ENCODE measurements at places on chromosomes 7 and 10.

DNA sequence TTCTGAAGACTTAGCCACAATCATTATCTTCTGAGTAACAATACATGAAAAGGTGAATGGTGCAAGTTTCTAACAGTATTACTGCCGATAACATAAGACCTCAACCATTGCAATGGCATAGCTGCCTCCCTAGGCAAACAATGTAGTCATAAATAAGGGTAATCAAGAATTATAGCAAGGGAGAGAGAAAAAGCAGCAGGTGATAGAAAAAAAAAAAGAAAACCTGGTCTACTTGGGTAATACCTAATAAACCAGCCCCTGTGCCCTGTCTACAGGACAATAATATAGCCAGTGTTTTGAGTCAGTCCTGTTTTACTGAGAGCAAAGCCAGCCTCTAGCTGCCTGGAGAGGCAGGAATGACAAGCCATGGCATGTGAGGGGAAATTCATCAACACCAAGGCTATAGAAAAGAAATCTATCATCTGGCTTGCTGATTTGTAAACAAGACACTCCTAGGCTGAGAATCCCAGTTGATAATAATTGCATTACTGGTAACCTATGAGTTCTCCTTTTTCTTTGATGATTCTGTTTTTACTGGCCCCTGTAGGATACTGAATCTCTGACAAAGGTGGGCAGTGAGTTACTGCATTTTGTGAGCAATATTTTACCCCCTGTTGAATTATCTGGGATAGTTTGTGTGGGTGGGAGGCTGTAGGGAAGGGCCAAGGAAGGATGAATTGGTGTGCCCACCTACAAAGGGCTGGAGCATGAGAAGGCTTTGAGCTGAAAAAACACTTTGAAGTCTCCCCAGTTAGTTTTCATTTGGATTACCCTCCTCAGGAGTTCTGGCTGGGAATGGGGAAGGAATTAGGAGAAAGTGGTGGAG is 1.7 kb upstream of the WEE2 start:
- no peak for DNase-seq

GRCh38 chr10:13038391-13038790 is 36.9 kb upstream of the CCDC3 start:
- no peak for DNase-seq

GRCh38 chr10:48406204-48406603 is 99.7 kb downstream of the MAPK8 start:
- DNase-seq, result no peak

DNA sequence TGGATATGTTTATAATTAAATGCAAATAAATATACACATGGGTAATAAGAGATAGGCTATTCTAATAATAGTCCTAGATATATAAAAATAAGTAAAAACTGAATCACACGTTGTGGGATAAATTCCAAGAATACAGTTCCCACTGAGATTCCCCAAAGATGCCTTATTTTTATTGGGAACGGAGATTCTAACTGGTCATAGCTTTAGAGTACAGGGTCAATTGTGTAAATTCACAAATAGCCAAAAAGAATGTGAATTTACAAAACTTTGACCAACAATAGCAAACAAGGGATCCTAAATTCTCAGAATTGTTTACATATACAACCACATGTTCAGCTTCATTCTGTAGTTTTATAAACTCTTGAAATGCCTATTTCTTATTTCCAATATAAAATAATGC is 65.0 kb downstream of the VSTM4 start:
- no peak for DNase-seq

DNA sequence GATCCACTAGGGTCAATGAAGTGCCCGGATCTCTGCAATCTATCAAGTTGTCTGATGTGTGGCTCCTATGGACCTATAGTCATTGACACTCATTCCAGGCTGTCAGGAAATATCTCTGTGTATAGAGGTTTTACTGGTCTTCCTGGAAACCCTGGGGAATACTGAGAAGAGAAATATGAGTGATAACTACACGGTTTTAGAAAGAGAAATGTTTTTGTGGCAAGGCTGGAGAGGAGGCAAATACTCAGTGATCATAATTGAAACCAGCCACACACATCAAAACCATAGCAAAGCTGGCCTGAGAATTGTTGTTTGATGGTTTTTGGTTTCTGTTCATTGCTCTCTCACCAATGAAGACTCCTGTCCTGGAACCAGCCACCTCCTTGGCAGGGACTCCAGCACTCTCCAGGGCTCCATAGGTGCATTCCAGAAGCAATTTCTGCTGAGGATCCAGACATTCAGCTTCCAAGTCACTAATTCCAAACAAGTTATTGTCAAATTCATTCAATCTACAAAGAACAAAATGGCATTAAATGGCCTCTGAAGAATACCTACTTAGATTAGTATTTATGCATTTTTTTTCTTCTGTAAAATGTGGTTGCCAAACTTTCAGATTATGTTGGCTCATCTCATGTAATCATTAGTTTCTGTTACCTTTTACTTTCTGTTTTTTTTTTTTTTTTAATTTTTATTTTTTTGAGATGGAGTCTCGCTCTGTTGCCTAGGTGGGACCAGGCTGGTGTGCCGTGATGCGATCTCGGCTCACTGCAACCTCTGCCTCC is 108.6 kb upstream of the ABI1 start:
- DNase-seq, result no peak

- DNase-seq, result no peak
Measured at GRCh38 chr7:81416659-81417058, 353.2 kb downstream of the HGF start.

DNA sequence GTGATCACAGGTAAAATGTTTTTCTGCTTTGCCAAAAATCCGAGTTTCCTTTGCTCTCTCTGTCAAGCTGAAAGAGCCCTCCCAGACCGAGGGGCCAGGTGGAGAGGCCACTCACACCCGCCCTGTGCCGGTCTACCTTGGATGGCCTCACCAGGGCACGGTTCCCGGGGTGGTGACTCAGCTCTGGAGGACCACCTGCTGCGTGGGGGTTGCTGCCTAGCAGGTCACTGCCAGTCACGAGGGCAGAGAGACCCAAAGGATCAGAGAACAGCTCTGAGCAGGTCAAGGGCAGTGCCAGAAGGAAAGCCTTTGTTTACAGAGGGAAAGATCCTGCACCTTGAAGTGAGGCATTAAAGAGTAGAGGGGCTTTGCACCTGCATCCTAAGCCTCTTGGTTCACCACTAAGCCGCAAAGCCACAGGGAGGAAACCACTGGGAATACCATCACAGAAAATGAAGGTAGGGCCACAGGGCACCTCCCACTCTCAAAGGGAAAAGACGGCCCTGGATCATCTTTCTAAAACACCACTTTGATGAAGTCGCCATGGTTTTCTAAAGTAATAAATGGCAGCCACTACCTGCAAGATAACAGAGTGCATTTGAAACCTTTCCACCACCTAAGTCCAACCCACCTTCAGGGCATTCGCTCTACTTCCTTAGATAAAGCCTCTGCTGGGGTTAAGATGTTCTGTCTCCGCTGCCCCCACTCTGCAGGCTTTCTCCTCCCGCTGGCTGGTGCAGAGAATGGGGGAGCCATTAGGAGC is 160.3 kb upstream of the KLF14 start:
- DNase-seq, result no peak

DNA sequence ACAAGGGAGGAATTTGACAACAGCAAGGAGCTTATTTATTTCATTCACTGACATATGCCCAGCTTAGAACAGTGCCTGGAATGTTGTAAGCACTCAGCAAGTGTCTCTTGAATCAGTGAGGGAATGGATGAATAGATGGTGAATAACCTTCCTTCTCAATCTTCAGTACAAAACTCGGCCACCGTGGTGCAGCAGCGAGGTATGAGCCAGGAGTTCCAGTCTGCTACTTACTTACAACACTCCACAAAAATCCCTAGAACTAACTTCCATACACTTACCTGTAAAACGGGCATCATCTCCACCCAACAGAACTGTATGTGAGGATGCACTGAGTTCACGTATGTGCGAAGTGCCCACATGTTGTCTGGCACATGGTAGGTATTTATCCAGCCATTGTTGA is 237.4 kb downstream of the WDR11 start:
- DNase-seq, result no peak

DNA sequence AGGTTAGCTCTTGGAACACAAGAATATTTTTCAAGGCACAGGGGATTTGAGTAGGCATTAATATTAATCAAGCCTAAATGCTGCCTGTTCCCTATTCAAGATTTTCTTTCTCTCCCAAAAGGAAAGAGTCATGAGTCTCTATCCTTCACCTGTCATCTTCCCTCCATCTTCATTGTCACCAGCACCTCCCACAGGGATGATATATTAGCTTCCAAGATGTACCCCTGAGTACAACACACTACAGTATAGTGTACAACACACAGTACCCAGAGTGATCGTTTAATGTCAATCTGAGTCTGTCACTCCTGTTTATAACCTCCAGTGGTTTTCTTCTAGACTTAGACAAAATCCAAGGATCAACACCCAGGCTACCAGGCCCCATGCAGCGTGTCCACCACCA is 50.1 kb downstream of the FAM13C start:
- no peak for DNase-seq

DNA sequence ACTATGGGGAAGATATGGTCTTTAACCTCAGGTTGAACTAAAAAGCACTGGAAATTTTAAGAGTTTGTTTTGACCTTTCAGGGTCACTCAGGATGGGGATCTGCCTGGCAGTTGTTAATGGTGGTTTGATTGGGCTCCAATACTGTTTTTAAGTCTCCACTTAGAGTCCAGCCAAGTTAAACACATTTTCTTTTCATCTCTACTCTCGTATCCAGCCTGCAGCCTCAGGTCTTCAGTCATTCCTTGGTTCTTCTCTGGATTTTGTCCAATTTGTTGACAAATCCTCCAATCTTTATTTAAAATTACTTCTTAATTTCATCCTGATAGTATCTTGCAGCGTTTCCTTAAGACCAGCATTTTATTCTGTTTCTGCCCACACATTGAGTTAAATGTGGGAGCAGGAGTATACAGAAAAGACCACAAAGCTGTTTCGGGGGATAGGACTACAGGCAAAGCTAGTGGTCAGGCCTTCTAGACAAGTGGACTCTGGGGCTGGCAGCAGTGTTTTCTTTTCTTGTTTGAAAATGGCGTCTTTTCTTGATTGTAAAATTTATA is 133.2 kb upstream of the INHBA start:
- no peak for DNase-seq

- DNase-seq, result no peak
Measured at GRCh38 chr10:63143987-63144386, 10.9 kb downstream of the NRBF2 start.

GRCh38 chr7:51129527-51130472 is 186.8 kb downstream of the COBL start:
- DNase-seq, result no peak

DNA sequence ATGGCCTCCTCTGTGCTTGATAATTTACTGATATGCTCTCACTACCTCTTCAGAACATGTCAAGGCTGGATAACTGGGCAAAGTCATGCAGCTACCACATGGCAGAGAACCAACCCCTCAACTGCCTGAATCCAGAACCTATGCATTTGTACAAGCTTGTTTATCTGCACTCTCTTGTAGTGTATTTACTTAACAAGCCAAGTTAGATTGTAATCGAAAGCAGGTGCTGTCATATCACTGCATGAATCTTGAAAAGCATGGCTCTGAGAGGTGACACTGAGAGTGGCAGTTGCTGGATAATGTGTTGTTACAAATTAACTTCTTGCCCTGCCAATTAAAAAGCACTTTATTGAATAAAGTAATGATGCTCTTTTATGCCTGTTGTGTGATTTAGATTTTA is 588.6 kb downstream of the NRG3 start:
- DNase-seq, result no peak

GRCh38 chr7:18390535-18390907 is 105.0 kb upstream of the HDAC9 start:
- no peak for DNase-seq

- peak; percentile 78 for DNase-seq
Measured at GRCh38 chr7:116524609-116525297, at the start of gene CAV1. Gene CAV1 (plus strand): TSS chr7:116525036. CDS start chr7:116525063, 27 bp downstream.

DNA sequence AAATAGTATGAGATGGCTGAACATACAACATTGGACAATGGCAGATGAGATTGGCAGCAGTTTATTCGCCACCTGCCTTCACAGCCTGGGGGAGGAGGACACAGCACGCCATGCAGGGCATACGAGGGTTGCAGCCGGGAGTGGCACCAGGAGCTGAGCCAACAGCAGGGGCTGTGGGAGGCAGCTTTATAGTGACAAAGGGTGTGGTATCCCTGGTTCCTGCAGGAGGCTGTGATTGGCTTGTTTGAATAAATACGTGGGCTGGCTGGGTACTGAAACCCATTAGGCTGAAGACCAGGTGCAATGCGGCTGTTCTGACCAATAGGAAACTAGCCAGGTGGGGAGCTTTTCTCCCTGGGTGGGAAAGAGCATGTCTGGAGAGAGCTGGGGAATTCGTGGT is 68.9 kb upstream of the LEP start:
- DNase-seq, result peak; percentile 48

GRCh38 chr7:129784783-129785684 is 167.7 kb downstream of the UBE2H start:
- no peak for DNase-seq

- peak; percentile 76 for DNase-seq
Measured at GRCh38 chr10:18214691-18215563, 74.7 kb downstream of the CACNB2 start.

All from left forelimb (tissue), 1 donor.